ENCODE measurements at places on chromosomes 7 and 10. TPM values are rescaled to one million over a fixed set of nuclear protein-coding genes. Genes with fewer than 3 reads are reported as not detected.
A peak's percentile ranks its signal among the peaks of the same experiment; 100 is the strongest.

GRCh38 chr10:101575580-101576210 lies 12.4 kb downstream of the POLL start:
- no peak for DNase-seq

GRCh38 chr7:156823435-156823834 lies 69.5 kb downstream of the LMBR1 start:
- no peak for DNase-seq

The NYAP1 gene
- not detected for total RNA-seq

The FIS1 gene
- total RNA-seq = 343 TPM

DNA sequence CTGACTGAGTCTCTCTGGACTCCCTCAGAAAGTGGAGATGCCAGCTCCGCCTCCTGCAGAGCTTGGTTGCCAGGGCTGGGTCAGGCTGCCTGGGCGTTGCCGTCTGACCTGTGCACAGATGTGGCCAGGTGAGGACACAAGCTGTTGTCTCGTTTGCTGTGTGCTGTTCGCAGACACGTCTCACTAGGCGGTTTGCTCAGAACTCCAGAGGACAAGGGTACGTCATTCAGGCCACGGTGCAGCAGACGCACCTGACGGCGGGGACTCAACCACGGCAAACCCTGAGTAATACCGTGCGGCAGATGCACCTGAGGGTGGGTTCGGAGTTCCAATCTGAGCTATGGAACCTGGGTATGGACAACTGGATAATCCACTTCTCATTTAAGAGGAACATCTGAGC lies 11.7 kb downstream of the GPER1 start:
- no peak for DNase-seq

- DNase-seq = peak; percentile 97
Observed at GRCh38 chr10:126247446-126247975, 140.8 kb downstream of the ADAM12 start.

- no peak for DNase-seq
Observed at GRCh38 chr10:80090121-80090520, 11.7 kb downstream of the TMEM254 start.

- DNase-seq = no peak
Observed at GRCh38 chr7:143049362-143049761, 2.8 kb upstream of the OR6V1 start.
